Suppressor macrophage treated with lipopolysaccharide for 4 hours (primary cell): ENCODE measurements at places on chromosomes 12 and 14.

GRCh38 chr12:52838609-52839435 is 4.7 kb upstream of the KRT79 start:
- DNase-seq: peak; percentile 50

- DNase-seq: no peak
Observed at GRCh38 chr14:91253795-91254323, 9.4 kb upstream of the GPR68 start.

DNA sequence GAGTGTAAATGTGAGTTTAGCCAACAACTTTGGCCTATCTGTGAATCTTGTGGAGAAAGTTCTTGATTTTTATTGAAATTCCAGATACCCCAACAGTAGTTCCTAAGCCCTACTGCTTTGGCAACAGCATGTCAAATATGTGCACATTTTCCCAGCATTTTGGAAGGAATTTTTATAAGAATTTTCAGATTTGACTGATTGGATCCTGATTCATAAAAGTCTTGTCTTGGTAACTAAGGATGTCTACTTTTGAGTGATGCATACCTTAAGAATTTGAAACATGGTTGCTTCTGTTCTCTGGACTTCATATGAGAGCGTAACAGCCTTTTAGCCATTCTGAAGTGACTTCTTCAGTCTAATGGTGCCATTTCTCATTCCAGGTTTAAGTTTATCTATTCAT is 106.7 kb downstream of the ANO4 start:
- no peak for DNase-seq

DNA sequence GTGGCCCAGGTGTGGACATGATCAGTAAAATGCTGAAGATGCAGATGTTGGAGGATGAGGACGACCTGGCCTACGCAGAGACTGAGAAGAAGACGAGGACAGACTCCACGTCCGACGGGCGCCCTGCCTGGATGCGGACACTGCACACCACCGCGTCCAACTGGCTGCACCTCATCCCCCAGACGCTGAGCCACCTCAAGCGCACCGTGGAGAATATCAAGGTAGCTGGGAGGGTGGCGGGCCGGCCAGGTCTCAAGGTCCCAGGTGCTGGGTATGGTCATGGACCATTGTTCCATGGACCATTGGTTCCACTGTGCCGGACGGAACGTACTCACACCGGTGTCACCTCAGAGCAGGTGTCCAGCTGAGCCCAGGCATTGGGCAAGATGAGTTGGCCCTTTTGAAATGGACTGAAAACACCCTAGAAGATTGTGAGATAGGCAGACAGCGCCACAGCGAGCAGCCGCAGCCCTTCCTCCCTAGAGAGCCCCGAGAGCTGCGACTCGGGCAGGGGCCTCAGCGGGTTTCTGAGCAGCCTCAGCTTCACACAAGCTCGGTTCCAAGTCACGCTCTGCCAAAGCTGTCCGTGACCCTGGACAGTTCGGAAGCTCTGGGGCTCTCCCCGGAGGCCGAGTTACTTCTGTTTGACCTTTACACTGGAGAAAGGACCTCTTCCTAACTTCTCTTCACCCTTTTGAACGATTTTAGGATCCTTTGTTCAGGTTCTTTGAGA is 38.9 kb downstream of the HSP90AA1 start:
- DNase-seq: no peak

- no peak for DNase-seq
Observed at GRCh38 chr12:10726945-10727344, 3.8 kb upstream of the YBX3 start.

- no peak for DNase-seq
Observed at GRCh38 chr12:132601171-132601883, 9.1 kb downstream of the LRCOL1 start.

GRCh38 chr12:70849265-70849960 is 71.1 kb downstream of the PTPRR start:
- no peak for DNase-seq

DNA sequence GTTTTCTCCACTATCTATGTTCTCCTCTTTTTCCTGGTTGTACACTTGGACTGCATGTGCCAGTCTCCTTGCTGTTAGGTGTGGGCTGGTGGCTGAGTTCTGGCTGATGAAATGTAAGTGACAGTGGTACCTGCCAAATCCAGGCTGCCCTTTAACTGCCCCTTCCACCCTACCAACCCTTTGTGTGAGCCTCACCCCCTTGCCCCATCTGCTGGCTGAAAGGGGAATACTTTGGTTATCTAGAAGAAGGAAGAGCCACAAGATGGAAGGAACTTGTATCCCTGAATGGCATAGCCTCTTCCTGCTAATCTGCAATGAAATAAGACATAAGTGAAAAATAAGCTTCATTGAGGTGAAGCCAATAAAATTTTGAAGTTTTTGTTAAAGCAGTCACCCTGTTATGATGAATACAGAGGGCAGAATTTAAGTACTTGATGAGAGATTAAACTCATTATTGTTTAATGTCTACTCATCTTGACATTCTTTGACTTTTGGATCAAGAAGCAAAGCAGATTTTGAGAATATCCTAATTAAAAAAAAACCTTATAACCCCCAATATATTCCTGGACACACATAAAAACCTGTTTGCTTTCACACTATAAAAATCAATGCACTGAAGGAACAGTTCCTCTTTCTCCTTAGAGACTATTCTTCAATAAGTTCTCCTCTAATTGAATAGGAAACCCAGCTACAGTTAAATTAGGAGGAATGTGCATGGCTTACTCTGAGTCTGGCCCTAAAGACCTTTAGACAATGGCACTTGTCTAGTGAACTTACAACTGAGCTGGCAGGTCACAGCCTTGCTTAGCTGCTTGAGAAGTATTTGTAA is 262.6 kb upstream of the BTG1 start:
- DNase-seq: peak; percentile 50

GRCh38 chr14:68782091-68782981 is 10.5 kb downstream of the ZFP36L1 start:
- no peak for DNase-seq

DNA sequence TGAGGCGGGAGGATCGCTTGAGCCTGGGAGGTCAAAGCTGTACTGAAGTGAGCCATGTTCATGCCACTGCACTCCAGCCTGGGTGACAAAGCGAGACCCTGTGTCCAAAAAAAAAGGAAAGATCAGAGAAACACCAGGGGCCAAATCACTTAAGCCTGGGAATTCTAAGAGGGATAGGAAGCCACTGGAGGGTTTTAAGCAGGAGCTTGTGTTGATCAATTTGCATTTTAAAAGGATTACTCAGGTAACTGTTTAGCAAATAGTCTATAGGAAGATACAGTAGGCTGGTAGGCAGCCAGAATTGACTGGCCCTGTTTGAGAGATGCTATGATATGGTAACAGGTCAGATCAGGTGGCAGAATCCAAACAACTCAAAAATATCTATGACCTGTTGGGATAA is 162.7 kb downstream of the SPTSSA start:
- no peak for DNase-seq

- no peak for DNase-seq
Observed at GRCh38 chr12:65651060-65651459, 173.2 kb upstream of the HMGA2 start.

DNA sequence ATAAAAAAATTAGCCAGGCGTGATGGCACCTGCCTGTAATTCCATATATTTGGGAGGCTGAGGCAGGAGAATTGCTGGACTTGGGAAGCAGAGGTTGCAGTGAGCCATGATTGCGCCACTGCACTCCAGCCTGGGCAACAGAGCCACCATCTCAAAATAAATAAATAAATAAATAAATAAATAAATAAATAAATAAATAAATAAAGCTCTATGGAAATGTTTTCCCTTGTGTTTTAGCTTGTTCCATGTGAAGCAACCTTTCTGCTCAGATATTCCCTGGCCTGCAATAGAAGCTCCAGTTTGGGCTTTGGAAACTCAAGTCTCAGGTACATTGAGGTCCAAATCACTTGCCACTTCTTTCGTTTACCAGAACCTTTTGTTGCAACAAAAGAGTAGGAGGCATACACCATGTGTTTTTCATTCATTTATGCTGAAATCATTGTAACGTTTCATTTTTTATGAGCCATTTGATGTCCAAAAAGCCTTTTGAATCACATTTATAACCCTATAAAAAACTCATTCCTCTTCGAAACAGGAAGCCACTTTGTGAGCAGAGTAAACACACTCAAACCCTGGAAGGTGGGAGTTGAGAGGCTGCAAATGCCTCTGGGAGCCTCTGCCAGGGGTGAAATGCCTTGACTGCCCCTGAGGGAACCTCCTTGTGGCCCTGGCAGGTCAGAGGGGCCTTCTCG is 376.6 kb upstream of the TBX3 start:
- DNase-seq: no peak

DNA sequence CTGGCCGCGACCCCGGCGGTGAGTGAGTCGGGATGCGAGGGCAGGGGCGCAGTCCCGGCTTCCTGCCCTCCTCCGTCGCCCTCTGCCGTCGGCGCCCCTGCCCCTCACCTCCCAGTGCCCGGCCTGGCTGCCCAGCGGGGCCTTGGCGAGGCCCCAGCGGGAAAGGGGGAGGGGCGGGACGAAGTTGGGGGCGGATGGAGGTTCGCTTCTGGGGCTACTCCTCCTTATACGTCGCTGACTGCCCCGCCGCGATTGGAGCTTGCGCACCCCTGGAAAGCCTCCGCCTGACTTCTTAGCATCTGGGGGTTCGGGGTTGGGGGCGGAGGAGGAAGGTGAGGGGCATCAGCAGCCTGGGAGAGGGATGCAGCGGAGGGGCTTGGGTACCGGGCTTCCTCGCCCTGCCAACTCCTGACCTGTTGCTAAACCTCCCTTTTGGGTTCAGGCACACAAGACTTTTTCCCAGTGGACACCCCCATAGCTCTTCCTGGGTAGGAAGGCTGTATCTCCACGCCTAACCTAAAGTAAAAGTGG is 406 bp downstream of the TMEM263 start:
- peak; percentile 45 for DNase-seq

DNA sequence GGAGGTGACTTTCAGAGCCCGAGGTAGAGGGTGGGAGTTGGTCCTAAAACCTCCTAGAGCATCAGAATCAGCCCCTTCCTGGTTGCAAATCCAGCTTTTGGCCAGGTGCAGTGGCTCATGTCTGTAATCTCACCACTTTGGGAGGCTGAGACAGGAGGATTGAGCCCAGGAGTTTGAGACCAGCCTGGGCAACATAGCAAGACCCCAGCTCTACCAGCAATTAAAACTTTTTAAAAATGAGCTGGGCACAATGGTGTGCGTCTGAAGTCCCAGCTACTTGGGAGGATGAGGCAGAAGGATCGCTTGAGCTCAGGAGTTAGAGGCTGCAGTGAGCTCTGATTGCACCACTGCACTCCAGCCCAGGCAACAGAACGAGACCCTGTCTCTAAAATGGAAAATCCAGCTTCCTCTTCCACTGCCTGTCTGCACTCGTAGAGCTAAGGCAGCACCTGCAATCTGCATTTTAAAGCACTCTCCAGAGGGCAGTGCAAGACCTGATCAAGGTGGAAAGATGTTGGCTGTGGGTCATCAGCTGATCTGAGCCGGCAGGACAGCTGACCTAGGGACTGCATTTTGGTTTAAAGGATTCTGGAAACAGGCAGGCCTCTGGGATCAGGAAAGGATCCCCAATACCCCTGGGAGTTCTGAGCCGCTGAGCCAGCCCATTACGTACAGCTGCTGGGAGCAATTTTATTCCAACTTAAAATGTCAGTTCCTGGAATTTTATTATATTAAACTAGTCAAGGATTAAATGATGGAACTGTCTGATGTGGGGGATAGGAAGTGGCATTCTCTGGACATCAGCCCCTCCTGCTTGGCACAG is 1.8 kb upstream of the TESC start:
- DNase-seq: no peak

GRCh38 chr14:53550776-53551175 is 397.7 kb upstream of the DDHD1 start:
- DNase-seq: no peak

DNA sequence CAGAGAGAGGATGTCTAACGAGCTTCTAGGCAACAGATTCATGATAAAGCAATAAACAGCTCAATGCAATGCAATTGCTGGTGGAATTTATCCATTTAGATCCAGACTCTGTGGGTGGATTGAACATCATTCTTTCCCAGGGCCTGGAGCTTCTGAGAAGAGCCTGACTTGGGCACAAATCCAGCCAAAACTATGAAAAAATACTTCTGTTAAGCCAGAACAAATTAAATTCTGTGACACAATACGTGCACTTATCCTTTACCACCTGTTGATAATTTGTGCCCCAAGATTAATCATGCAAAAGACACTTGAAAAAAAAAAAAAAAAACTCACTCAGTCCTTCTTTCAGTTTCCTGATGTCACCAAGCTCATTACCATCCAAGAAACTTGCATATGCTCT is 446.0 kb upstream of the DCN start:
- no peak for DNase-seq

DNA sequence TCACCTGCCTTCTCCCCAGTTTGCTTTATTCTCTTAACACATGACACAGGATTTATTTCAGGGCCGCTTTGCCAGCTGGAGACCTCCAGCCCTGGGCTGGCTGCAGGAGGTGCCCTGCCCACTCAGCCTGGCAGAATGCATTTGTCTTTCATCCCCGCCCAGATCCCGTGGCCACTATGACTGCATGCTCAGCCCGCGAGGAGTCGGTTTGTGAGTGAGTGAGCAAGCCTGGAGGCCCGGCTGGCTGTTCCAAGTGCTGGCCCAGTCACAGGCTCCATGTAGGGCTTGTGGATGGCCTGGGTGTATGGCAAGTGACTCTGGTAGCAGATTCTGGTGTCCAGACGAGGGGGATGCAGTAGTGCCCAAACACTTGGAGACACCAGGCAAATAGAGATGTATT is 2.1 kb downstream of the TDP1 start:
- DNase-seq: no peak

DNA sequence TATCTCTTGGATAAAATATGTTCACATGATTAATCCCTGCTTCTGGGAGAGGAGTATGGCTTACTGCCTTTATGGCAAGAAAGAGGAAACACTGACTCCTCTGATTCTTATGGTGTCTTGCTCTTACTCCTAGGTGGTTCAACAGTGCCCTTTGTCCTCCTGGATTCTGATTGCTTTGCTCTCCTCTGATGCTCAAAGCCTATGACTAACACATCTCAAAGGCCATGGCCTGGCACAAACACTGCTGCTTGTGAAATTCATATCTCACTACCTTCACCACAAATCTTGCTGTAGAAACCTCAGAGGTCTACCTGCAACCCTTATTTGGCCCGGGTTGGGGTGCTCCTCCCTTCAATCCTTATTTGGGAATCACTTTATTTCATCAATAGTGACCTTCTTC is 217.2 kb downstream of the C12orf50 start:
- no peak for DNase-seq

GRCh38 chr12:10082117-10082874 is 16.5 kb downstream of the CLEC1A start:
- DNase-seq: no peak

GRCh38 chr12:89161557-89161956 is 190.7 kb downstream of the DUSP6 start:
- DNase-seq: peak; percentile 83

GRCh38 chr14:100640471-100641273 is 53.5 kb upstream of the BEGAIN start:
- no peak for DNase-seq

- no peak for DNase-seq
Observed at GRCh38 chr12:89247541-89247942, 104.8 kb downstream of the DUSP6 start.

- no peak for DNase-seq
Observed at GRCh38 chr12:22408610-22409376, 74.3 kb upstream of the ST8SIA1 start.

- no peak for DNase-seq
Observed at GRCh38 chr14:75803765-75804164, 142.7 kb downstream of the TTLL5 start.
